ENCODE measurements at places on chromosomes 2 and 18.

GRCh38 chr2:229795058-229795457 lies 80.7 kb upstream of the DNER start:
- no peak for DNase-seq

DNA sequence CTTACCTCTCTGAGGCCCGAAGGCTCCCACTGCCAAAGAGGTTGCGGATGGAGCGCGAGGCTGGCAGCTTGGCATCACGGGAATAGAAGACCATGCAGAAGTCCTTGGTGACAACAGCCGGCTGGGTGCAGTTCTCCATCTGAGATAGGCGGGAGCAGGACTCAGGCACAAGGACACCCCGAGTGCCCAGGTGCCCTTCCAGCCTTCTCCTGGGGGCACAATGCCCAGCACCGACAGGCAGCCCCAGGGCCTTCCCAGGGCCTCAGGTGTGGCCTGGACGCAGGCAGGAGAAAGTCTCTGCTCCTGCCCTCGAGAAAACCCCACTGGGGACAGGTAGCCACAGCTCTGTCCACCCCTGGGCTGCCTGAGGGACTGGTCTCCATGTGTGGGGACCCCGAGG lies 33.6 kb downstream of the AQP12A start:
- DNase-seq = no peak

DNA sequence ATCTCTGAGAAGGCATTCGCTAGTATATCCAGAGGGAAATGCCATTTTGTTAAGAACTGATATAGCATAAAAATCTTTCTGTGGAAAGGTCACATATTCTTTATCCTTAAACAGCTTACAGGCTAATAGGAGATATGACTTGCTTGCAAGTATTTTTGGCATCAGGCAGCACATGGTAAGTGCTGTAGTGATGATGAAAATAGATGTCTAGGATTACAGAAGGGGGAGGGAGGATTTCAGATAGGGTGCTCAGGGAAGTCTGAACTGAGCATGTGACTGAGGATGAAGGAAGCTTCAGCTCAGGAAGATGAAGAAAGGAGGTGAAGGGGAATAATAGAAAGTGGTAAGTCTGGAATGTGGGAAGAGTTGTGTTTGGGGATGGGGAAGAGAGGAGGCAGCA lies 158.5 kb upstream of the NOSTRIN start:
- DNase-seq = no peak

DNA sequence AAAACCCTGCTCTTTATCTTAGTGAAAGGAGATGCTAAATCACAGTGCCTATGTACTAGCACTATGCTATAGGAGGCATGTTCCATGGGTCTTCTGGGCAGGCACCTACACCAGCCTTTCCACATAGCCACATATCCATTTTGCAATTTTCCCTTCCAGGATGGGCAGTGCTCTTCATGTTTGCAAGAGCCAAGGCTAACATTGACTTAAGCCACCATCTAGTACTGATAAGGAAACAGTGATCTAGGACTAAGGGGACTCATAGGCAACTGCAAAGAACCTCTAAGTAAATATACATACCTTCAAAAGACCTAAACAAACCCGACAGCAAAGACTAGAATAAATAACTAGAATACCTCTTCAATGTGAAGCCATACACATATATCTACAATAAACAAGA lies 919.7 kb upstream of the GYPC start:
- no peak for DNase-seq

GRCh38 chr2:227401550-227401949 lies 13.8 kb upstream of the SCYGR1 start:
- DNase-seq = no peak

DNA sequence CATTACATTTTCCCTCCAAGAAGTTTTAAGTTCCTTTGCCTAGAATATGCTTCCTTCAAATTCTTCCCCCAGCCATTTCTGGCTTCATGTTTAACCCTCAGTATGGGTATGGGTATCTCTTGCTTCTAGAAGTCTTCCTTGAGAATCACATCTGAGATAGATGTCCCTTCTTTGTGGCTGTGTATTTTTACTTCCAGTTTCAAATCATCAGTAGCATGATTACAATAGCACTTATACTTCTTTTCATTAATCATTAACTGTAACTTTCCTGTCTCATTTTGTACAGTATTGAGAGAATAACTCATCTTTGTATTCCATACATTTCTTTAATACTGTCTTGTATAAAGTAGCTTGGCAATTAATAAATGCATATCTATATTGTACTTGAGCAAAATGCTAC lies 17.3 kb upstream of the PDE1A start:
- no peak for DNase-seq

DNA sequence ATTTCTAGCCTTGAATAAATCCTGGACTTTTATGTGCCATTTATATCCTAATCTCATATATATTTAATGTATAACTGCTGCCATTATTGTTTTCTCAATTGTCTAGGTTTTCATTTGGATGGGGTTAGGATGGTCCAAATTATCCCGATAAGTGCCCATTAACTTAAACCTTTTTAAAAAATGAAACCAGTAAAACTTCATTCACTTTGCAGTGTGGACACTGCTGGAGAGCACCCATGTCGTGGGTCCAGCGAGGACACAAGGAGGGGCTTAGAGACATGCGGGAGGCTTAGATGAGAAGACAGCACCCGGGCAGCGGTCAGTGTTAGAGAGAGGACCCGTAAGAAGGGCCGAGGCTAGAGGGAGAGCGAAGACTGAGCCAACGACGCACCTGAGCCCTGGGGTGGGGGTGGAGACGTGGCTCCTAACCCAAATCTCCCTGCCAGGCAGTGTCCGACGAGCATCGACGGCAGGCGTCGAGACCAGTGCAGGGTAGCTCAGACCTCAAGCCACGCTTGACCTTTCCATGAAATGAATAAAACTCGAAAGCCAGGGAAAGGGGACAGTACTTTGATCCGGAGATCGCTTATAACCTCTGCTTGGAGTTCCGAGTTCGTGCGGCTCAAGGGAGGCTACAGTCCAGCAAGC lies 9.0 kb upstream of the EN1 start:
- DNase-seq = no peak

DNA sequence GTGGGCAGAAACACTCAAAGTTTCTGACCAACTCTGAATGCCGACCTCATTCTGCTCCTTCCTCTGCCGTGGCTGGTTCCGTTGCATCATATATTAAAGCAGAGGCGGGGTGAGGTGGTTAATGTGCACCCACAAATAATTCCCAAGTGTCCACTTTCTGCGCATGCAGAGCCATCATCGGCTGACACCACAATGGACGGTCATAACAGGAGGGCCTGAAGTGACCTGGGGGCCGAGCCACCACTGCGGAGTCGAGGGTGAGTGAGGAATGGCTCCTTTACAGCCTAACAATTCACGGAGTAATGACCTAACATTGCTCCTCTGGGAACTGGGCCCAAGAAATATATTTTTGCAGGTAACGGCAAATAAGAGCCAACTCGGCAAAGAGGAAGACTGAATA lies 32.9 kb upstream of the GLI2 start:
- DNase-seq = no peak

- no peak for DNase-seq
Measured at GRCh38 chr2:54845514-54845913, 122.1 kb downstream of the EML6 start.

DNA sequence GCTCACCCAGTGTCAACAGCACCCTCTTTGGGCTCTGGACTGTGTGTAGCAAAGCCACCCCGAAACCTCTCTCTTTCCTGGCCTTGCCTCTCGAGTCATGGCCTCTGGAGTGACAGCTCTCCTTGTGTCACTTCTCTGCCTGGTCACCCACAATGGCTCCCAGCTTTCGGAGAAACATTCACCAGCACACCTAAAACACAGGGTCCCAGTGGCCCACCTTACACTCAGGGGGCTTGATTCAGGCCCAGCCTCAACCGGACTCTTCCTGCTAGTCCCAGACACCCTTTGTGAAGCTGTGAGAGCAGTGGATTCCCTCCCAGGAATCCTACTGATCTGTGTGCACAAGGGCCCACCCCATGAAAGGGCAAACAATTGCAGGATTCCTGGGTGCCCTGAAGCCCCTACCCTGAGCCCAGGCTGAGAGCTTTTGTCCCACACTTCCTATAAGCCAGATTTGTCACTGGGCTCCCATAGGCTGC lies 137.2 kb upstream of the HAAO start:
- no peak for DNase-seq

DNA sequence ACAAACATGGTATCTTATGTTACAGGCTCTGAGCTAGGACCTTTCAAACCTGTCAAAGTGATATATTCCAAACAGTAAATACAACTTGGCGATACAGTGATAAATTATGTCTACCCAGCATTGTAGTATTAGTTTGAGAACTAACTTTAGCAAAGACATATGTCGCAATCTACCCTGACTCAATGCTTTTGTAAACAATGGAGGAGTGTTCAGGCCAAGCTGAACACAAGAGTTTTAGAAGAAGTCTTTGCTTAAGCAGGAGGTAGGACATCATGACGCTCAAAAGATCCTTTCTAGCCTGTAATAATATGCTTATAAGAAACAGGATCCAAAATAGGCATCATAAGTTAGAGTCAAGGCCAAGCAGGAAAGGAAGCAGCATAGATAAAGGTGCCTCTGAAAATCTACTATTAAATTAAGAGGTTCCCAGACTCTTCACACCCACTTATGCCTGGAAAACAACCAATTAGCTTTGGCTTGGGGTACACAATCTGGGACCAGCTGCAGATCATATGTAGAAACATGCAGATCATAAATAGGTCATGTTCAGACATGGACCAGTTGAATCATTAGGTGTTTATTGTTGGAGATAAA lies 132.5 kb downstream of the CSRNP3 start:
- DNase-seq = peak; percentile 89

GRCh38 chr2:8822218-8822617 lies 15.2 kb downstream of the KIDINS220 start:
- no peak for DNase-seq

- no peak for DNase-seq
Measured at GRCh38 chr2:158676295-158676694, 118.8 kb upstream of the DAPL1 start.

- DNase-seq = no peak
Measured at GRCh38 chr2:168120310-168120709, 127.1 kb downstream of the STK39 start.

- no peak for DNase-seq
Measured at GRCh38 chr2:140242889-140243288, 1462.7 kb upstream of the NXPH2 start.

GRCh38 chr2:239824866-239825704 lies 200.1 kb downstream of the NDUFA10 start:
- DNase-seq = no peak

- no peak for DNase-seq
Measured at GRCh38 chr2:238644095-238645081, 203.5 kb upstream of the TWIST2 start.

DNA sequence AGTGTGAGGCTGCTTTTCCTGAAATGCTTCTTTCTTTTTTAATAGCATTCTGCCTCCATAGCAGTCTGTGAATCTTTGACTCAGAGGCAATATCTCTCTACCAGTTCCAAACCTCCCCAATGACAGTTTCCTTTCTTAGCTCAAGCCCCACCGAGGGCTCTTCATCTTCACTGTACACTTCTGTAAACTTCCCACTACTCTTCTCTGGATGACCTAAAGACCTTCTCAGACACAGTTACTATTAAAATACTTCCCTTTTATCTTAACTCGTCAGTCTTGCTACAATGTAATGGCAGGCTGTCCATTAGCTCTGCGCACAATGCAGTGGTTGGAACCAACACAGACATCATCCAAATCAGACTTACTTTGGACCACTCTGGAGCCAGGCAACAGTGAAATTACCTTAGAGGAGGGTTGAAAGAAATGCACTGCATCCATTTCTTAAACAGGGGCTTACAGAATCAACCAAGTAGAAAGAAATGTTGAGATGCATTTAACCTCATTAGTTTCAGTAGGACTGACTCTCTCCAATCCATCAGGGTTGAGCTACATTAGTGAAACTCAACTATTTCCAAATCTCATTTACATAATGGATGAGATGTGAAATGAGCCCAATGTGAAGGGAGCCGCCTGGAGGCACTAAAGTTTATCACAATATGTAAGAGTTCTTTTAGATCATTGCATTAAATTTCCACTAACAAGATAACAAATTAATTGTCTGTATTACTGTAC lies 343.8 kb downstream of the SETBP1 start:
- DNase-seq = no peak

- DNase-seq = no peak
Measured at GRCh38 chr18:68779169-68779568, 18.7 kb upstream of the CCDC102B start.

Data from NCI-H1105 treated with DMSO at 0.1 percent for 48 hours (cell line).